Type B pancreatic cell (in vitro differentiated cells): ENCODE measurements at places on chromosomes 4 and X. TPM values are rescaled to one million over a fixed set of nuclear protein-coding genes. Genes with fewer than 3 reads are reported as not detected.

DNA sequence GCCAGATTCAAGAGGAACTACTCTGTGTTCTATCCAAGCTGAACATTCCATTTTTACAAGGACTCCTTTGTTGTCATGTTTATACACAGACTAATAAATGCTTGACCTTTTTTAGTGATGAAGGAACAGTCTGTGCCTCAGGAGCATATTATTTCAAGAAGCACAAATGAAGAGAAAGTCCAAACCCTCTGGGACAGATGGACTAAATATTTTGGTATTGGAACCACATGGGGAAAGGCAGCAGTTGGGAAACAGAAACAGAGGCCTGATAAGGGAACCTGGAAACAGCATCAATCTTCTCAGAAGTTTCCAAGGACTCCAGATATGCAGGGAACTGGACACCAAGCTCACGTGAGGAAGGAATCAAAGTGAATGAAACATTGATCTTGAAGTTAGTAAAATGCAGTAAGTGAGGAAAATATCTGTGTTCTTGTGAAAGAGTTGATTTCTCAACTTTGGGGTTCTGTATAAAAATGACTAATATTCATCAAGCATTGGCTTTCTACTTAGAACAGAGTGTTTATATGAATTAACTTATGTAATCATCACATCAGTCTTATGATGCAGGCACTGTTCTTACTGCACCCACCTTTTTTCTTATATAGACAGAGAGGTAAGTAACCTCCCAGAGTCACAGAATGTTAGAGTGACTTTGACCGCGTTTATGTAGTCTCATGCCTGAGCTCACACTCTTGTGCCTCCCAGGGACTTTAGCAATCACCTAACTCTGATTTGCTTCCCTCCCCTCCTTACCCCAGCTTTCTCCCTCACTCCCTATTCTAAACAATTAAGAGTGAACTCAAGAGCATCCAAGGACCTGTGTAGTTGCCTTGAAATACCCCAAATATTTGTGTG is 148.9 kb upstream of the JADE1 start:
- peaks cover 4% of the 10 kb centered on the region for H3K36me3 ChIP-seq
- DNase-seq: no peak
- H3K4me1 ChIP-seq: peaks cover 25% of the 10 kb centered on the region
- H3K4me3 ChIP-seq: no peak overlapping the region
- H3K27me3 ChIP-seq: peaks cover 4% of the 10 kb centered on the region

Gene NLGN3
- 0.86 and 17.9 TPM in 2 replicates for total RNA-seq

GRCh38 chr4:148716431-148717052 is 274.3 kb upstream of the NR3C2 start:
- no peak for DNase-seq
- peaks cover 3% of the 10 kb centered on the region for H3K4me1 ChIP-seq
- H3K27me3 ChIP-seq: no peaks in the 10 kb centered on the region
- H3K27ac ChIP-seq: no peak overlapping the region

GRCh38 chr4:655464-656151 is 18.5 kb downstream of the ATP5ME start:
- no peak overlapping the region for H3K4me3 ChIP-seq
- no peak for DNase-seq
- no peaks in the 10 kb centered on the region for H3K4me1 ChIP-seq
- no peaks in the 10 kb centered on the region for H3K27me3 ChIP-seq

DNA sequence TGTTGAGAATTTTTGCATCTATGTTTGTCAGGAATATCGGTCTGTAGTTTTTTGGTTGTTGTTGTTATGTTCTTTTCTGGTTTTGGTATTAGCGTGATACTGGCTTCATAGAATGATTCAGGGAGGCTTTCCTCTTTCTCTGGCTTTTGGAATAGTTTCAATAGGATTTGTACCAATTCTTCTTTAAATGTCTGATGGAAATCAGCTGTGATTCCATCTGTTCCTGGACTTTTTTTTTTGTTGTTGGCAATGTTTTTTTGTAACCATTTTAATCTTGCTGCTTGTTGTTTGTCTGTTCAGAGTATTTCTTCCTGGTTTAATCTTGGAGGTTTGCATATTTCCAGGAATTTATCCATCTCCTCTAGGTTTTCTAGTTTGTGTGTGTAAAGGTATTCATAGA is 81.5 kb upstream of the GK2 start:
- no peak overlapping the region for H3K27ac ChIP-seq
- no peaks in the 10 kb centered on the region for H3K27me3 ChIP-seq
- DNase-seq: no peak
- H3K36me3 ChIP-seq: no peaks in the 10 kb centered on the region
- H3K4me3 ChIP-seq: no peak overlapping the region
- no peaks in the 10 kb centered on the region for H3K4me1 ChIP-seq

GRCh38 chrX:49212209-49212608 is 12.2 kb upstream of the SYP start:
- no peak overlapping the region for H3K27ac ChIP-seq
- H3K27me3 ChIP-seq: no peaks in the 10 kb centered on the region
- no peak for DNase-seq
- H3K36me3 ChIP-seq: no peaks in the 10 kb centered on the region

DNA sequence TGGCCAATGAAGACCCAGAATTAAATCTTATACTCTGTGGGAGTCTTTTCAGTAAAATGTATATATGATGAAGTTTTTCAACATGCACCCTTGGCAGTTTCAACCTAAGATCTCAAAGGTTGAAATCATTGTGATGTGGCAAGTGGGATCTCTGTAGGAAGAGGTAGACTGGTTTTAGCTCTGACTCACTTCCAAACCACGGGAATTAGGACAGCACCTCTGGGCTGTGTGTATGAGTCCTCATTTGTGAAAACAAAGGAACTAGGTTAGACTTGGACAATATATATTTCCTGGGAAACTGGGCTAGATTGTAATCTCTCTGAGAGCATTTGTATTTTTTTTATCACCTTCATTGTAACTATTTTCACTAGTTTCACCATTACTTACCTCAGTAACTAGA is 333.0 kb downstream of the ADGRL3 start:
- H3K27me3 ChIP-seq: no peaks in the 10 kb centered on the region
- no peak overlapping the region for H3K4me3 ChIP-seq
- H3K27ac ChIP-seq: no peak overlapping the region

DNA sequence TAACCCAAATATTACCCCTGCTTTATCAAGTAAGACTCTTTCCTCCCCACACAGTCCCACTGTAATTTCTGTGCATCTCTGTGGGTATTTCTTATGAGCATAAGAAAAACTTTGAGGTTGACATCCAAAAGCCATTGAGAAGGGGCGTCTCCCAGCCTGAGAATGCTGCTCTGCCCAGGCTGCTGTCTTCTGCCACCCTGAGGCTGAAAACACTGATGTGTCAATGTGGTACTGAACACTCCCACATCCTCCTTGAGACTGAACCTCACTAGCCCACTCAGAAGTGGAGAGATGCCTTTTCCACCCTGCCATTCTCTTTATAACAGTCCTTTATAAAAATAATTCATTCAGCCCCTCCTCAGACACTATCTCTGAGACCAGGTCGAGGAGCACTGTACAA is 120.8 kb downstream of the SMIM20 start:
- no peak overlapping the region for H3K4me3 ChIP-seq
- peaks cover 29% of the 10 kb centered on the region for H3K4me1 ChIP-seq
- no peaks in the 10 kb centered on the region for H3K36me3 ChIP-seq

- H3K36me3 ChIP-seq: no peaks in the 10 kb centered on the region
- H3K27me3 ChIP-seq: no peaks in the 10 kb centered on the region
Measured at GRCh38 chr4:13246107-13246506, 238.0 kb downstream of the RAB28 start.

Gene SSX5
- total RNA-seq: not detected in 2 replicates

Gene FAM184B
- total RNA-seq: 0.12 TPM in 2 replicates

DNA sequence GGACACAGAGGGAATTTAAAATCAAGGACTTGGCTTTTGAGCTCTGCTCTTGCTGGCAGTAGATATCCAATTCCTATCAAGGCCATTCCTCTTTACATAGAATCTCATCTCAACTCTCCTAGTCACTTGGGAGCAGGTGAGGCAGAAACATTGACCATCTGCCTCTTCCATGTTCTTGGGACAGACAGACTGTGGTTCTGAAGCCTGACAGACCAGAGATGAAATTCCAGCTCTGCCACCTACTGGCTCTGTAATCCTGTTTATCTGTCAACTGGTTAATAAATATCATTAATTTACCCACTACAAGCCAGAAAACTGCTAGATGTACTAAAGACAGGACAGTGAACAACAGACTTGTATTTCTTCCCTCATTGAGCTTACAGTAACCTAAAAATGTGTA is 300.8 kb downstream of the ADGRL3 start:
- no peaks in the 10 kb centered on the region for H3K4me1 ChIP-seq
- DNase-seq: no peak
- no peaks in the 10 kb centered on the region for H3K36me3 ChIP-seq
- H3K27me3 ChIP-seq: no peaks in the 10 kb centered on the region
- H3K4me3 ChIP-seq: no peak overlapping the region

- peaks cover 3% of the 10 kb centered on the region for H3K27me3 ChIP-seq
- no peak overlapping the region for H3K27ac ChIP-seq
- H3K4me1 ChIP-seq: peaks cover 15% of the 10 kb centered on the region
- no peaks in the 10 kb centered on the region for H3K36me3 ChIP-seq
- H3K4me3 ChIP-seq: no peak overlapping the region
Measured at GRCh38 chr4:84110040-84110439, 389.1 kb downstream of the NKX6-1 start.

Gene SMIM43
- total RNA-seq: 0.60 and 1.4 TPM in 2 replicates

Gene MID2
- total RNA-seq: 7.2 and 18.6 TPM in 2 replicates

Gene TXK
- 1.3 and 2.2 TPM in 2 replicates for total RNA-seq

DNA sequence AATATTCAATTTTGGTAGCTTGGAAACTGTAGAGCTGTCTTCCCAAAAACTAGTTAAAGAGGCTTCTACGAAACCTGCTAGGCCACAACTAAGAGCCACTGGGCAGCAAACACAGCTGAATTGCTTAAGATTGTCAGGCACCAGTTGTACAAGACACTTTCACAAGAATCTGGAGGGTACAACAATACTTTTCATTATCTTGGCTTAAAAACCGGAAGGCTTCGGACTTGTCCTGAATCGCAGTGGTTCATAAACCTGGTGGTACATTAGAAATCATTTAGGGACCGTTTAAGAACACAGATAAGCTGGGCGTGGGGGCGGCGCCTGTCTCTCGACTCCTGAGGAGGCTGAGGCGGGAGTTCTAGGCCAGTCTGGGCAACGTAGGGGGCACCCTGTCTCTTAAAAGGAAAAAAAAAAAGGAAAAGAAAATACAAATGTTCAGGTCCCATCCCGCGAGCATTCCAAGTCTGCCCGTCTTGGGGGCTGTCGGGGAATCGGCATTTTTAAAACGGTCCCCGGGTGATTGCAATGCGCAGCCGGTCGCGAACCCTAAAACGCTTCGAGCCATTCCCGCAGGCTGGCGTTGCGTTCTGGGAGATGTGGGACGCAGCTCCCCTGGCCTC is 763 bp downstream of the PYURF start:
- no peak for DNase-seq
- H3K4me3 ChIP-seq: peak overlapping the region; percentile 99
- H3K4me1 ChIP-seq: peaks cover 20% of the 10 kb centered on the region
